CD4-positive, CD25-positive, alpha-beta regulatory T cell (primary cell): ENCODE measurements at places on chromosomes 2 and 18.
A peak's percentile ranks its signal among the peaks of the same experiment; 100 is the strongest.

GRCh38 chr2:69306822-69307578 lies 80.0 kb downstream of the GFPT1 start:
- DNase-seq = peak; percentile 71

- DNase-seq = no peak
These were observed 836.5 kb upstream of the ID2 start for GRCh38 chr2:7845332-7845731.

GRCh38 chr2:128321784-128322714 lies 3.4 kb upstream of the HS6ST1 start:
- DNase-seq = peak; percentile 69

DNA sequence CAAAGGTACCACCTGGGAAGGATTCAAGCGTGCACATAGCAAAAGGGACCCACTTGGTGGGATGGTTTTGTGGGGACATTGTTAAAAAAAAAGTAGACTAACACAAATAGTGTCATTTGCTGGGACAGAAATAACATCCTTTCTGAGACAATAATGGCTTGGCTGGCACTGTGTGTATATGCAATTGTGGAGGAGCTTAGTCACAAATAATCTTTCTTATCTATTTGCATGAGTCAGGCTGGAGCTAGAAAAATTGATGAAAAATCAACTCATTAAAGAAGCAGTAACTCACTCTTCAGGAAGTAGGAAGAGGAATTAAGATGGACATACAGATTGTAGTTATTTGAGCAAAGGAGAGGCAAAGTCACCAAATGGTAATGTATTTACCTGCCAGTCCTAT lies 29.5 kb upstream of the ITGB6 start:
- no peak for DNase-seq

GRCh38 chr18:48179666-48180065 lies 229.5 kb downstream of the ZBTB7C start:
- no peak for DNase-seq

GRCh38 chr2:236169151-236169721 lies 1.1 kb upstream of the GBX2 start:
- no peak for DNase-seq

DNA sequence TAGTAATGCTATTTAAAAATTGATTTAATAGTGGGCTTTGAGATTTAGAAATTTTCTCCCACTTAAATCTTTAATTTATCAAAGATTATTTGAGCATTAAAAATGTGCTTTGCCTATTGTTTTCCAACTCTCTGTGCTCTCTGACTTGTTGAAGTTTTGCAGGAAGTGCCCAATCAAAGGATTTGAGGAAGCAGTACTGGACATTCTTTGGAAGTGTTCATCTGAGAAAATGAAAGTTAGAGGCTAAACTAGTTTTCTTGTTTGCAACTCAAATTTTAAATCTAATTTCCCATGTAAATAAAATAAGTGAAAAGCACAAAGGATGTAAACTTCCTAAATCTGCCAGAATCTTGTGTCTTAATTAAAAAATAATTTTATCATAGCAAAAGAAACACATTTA lies 89.1 kb downstream of the CAMKMT start:
- DNase-seq = no peak

GRCh38 chr18:75132931-75133525 lies 75.9 kb downstream of the PTGR3 start:
- DNase-seq = no peak

DNA sequence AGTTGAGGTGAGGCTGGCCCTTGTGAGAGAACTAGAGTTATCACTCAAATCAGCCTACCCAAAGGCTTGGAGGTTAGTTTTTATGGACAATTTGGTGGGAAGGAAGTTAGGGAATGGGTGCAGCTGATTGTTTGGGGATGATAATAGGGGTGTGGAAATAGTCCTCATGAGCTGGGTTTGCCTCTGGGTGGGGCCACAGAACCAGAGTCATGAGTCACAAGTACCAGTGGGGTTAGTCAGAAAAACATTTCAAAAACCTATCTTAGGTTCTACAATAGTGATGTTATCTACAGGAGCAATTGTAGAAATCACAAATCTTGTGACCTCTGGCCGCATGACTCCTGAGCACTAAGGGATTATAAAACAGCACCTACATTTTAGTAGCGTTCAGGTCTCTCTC lies 630.1 kb upstream of the PIK3C3 start:
- DNase-seq = no peak

GRCh38 chr2:8260213-8260612 lies 421.6 kb upstream of the ID2 start:
- no peak for DNase-seq

DNA sequence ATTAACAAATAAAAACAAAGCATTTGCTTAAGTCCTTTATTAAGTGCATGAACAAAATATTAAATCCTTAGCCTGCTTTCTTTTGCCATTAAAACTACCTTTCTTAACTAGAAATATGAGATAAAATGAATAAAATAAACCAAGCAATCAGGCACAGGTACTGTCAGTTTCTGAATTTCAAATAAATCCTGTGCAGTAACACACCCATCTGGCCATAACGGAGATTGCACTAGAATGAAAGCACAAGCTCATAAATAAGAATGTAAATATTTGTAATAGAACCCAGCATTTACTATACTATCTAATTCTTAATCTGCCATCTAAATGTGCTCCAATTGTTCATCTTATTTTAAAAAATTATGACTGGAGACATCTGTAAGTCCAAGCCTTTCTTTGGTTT lies 31.9 kb downstream of the PRKRA start:
- peak; percentile 45 for DNase-seq

DNA sequence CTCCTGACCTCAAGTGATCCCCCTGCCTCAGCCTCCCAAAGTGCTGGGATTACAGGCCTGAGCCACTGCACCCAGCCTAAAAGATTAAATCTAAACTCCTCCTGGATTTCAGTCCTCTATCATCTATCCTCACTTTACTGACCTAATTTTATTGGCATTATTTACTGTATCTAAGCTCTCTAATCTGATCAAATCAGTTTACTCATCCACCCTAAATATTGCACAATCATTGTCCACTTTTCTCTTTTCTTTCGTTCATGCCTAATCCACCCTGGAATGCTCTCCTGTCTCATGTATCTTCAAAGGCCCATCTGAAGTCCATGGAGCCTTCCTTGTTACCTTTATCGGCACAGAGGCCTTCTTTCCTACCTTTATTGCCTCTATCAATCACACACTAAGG lies 31.6 kb upstream of the GPR155 start:
- no peak for DNase-seq

DNA sequence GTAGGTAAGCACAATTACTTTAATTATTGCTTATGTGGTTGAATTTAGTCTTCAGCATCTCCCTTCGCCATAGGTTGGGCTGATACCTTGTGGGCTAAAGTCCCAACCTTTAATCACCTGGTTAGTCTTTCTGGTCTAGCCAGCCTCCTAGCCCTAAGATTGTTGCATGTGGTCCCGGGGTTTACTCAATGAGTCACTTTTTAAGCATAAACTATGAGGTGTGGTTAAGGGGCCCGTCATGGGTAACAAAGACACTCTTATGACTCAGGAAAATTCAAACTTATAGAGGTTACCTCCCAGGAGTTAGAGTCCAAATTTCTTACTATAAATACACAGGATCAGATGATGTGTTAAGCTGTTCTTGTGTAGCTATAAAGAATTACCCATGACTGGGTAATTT lies 841.6 kb downstream of the TRIB2 start:
- DNase-seq = no peak

GRCh38 chr2:168564641-168565040 lies 108.6 kb downstream of the CERS6 start:
- DNase-seq = no peak

- DNase-seq = no peak
These were observed 275.5 kb downstream of the SS18 start for GRCh38 chr18:25814841-25815458.

- no peak for DNase-seq
These were observed 115.0 kb upstream of the RMDN2 start for GRCh38 chr2:37809931-37810570.

DNA sequence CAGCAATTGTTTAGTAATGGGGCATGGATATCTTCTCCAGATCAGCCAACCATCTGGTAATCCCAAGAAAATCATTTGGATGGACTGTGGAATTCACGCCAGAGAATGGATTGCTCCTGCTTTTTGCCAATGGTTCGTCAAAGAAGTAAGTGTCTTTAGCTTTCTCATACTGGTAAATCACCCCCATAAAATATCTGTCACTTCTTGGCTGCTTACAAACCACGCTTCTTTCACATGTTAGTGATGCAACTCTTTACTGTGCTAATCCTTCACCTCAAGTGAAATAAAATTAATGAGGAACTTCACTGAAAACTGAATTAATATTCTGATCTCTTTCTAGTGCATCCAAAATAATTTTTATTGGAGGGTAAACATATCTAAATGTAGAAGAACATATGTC lies 18.9 kb downstream of the CPO start:
- no peak for DNase-seq

DNA sequence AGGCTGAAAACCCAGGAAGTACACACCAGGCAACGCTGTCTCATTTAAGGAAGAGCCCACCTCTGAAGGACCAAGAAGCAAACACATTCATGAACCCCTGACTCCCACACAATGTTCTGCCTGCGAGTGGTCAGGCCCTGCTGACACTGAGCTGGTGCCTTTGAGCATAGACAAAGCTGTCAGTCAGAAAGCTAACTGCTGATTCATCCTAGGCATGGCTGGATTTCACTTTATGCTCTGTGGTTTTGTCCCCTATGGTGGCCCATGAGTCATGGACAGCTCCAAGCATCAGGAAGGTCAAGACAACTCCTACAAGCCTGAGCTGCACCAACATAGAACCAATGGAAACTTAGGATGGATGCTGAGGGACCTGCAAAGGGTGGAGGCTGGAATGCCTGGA lies 78.9 kb downstream of the UXS1 start:
- no peak for DNase-seq

DNA sequence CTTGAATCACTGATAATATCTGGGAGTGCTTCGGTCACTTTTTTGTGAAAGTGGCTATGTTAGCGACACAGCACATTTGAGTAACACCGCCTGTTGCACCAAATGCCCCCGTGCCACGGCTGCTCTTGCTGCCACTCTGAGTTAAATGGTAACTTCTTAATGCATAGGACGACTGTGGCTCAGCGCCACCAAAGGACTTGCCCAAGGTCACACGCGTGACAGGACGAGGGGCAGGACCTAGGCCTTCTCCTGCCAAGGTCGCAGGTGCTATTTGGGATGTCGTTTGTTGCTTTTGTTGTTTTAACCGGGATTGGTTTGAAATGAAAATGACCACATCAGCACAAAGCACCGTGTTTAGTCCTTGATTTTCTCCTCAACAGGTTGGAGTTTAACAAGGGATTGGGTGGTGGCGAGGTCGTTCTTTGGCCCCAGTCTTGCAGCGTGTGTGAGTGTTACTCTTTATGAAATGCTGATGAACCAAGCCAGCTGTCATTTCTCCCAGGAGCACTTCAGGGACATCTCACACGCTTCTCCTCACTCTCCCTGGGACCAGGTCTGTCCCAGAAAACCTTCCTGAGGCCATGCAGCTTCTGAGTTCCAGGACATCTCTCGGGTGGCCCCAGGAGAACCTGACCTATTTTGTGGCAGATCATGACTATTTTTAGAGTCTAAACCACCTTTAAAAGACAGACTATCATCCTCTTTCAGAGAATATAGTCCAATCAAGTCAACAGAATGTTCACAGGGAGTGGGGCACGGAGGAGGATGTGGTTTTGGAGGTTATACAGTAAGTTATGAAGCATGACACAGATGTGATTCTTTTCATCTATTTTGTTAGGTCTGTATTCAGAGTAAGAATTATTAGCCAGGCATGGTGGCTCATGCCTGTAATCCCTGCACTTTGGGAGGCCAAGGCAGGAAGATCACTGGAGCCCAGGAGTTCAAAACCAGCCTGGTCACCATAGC lies 49.9 kb downstream of the MTCL1 start:
- DNase-seq = peak; percentile 3

- peak; percentile 18 for DNase-seq
These were observed at the start of gene ALK for GRCh38 chr2:29921560-29921915. Gene ALK, minus strand, starts transcription at chr2:29921586. Its CDS starts 927 bp downstream, at chr2:29920659.

DNA sequence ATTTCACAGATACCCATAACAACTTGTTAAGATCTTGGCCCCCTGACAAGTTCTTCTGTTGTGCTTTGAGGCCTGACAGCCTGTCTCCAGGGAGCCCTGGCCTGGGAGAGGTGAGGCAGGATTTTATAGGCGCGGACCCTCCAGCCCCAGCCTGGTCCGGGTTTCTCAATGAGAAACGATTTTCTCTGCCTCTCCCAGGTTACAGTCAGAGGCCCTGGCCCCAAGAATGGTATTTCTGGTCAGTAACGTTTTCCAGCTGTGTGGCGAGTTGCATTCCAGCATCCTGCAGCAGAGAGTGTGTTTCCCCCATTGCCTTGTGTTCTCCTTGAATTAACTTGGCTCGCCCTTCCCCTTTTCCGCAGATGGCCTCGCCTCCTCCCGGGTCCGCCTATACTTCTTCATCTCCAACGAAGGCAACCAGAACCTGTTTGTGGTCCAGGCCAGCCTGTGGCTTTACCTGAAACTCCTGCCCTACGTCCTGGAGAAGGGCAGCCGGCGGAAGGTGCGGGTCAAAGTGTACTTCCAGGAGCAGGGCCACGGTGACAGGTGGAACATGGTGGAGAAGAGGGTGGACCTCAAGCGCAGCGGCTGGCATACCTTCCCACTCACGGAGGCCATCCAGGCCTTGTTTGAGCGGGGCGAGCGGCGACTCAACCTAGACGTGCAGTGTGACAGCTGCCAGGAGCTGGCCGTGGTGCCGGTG lies 3.0 kb downstream of the INHBB start:
- DNase-seq = no peak
